ENCODE measurements at places on chromosomes 11 and 22.

DNA sequence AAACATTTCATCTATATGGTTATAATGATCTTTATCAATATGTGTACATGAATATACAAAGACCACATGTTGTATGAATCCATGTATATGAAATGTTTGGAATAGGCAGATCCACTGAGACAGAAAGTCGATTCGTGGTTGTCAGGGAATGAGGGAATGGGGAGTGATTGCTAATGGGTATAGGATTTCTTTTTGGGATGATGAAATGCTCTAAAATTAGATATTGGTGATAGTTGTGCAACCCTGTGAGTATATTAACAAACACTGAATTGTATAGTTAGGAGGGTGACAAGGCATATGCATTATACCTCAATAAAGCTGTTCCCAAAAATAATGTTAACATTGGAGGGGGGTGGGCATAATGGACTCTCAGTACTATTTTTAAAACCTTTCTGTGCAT is 5.0 kb upstream of the PTPMT1 start:
- no peak for DNase-seq

DNA sequence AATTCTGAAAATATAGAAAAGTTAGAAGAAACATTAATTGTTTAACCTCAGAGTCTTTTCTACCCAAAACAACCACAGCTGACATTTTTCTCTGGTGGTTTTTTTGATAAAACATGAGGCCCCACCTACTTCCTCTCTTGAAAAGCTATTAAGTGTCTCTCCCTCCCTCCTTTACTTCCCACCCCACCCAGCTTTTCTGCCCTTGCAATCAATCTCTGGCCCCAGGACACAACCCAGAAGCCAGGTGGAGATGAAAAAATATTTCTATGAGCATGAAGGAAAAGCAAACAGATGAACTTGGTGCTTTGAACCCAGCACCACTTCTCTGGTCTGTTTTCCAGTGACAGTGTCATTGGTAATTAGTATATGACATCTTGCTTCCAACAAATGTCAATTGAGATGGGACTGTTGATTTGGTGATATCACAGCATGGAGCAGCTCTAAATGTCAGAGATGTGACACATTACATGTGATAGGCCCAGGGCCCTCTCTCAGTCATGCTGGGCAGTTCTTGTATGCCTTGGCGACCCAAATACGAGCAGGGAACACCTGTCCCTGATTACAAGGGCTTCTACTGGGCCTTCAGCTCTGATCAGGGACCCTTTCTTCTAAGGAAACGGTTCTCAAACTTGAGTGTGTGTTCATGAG is 23.9 kb upstream of the TMPRSS13 start:
- DNase-seq: no peak

DNA sequence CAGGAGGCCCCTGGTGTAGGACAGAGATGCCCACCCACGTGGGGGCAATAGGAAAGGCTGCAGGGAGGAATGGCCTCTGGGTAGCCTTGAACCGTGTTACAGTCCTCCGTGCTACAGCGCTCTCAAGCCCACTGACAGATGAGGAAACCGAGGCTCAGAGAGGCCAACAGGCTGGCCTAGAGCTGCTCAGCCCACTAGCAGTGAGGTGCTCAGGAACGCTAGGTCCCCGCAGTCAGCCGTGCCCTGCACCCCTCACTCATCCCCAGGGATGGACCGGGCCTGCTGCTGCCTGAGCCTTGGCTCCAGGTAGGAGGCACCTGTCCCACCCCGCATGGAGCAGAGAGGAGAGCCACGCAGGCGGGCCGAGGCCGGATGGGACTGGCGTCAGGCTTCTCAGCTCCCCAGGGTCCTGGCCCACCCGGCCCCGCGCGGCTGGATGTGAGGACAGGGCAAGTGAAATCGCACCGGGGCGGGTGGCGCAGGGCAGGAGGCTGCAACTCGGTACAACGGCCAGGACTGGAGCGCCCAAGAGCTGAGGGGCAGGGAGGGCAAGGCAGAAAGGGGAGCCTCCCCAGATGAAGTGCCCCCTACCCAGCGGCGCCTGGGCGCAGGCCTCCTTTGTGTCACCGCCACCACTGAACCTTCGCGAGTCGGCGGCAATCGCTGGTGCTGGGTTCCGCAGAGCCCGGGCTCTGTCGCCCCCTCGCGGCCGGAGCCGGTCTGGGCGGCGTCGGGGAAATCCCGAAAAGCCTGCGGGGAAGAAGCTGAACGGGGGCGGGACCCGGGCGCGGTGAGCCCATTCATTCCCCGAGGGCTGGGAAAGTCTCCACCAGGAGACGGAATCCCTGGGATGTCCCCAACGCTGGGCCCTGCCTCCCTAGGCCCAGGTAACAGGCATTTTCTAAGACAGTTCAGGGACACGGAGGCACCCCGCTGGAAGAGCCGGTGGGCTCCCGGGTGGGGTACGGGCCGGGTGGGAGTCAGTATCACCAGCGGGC is 8.4 kb upstream of the SLC2A11 start:
- DNase-seq: peak; percentile 12

- DNase-seq: no peak
These were observed 31.7 kb downstream of the KIRREL3 start for GRCh38 chr11:126968915-126969314.

GRCh38 chr11:28674433-28675103 is 566.4 kb downstream of the METTL15 start:
- no peak for DNase-seq

DNA sequence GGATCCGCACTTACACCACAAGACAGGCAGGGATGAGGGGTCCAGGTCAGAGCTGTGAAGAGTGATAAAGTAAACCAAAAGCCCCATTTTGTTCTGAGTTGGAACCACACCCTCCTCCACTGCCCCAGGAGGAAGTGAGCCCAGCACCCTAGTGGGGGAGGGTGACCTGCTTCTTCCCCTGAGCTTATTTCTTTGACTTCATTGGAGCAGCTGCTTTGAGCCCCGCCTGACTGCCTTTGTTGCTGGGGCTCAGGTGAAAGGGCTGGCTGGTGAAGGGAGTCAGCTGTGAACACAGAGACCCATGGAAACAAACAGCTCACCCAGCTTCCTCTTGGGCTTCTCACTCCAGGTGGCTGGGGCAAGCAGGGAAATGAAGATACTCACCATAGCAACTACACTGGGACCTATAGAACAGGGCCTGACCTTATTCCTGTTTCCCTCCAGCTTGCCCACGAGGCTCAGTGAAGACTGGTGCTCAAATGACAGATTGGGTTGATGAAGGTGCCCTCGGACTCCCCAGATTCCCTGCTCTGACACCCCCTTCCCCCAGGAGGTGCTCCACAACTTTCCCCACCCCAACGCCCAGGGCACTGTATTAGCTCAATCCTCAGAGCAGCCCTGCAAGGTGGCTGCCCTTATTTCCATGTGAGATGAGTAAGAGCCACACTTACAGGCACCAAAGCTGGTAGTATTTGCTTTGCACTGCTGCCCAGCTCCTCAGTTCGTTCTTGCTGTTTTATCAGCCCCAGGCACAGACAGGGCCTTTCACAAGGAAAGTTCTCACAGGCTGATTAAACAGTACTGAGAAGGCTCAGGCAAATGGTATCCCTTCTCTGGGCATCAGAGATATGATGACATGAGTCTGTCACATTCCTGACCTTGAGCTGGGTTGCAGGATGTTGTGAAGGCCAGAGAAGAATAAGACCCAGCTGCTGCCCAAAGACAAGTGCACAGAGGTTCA is 2.4 kb downstream of the UCP2 start:
- no peak for DNase-seq

GRCh38 chr11:36452961-36453360 is 57.1 kb downstream of the TRAF6 start:
- DNase-seq: no peak

DNA sequence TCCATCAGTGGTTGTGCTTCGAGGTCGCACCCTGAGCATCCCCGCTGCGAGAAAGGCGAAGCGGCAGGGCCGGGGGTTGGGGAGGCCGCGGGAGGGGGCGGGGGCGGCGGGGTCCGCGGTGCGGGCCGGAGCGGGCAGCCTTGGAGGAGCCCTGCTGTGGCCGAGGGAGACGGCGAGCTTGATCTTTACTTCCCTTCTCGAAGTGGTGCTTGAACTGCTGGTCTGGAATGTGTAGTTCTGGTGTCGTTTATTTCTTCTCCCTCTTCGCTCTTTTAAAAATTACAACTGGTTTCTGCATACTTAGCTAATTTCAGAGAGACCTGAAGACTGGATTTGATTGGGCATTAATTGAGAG is 1.1 kb downstream of the APLP2 start:
- no peak for DNase-seq

DNA sequence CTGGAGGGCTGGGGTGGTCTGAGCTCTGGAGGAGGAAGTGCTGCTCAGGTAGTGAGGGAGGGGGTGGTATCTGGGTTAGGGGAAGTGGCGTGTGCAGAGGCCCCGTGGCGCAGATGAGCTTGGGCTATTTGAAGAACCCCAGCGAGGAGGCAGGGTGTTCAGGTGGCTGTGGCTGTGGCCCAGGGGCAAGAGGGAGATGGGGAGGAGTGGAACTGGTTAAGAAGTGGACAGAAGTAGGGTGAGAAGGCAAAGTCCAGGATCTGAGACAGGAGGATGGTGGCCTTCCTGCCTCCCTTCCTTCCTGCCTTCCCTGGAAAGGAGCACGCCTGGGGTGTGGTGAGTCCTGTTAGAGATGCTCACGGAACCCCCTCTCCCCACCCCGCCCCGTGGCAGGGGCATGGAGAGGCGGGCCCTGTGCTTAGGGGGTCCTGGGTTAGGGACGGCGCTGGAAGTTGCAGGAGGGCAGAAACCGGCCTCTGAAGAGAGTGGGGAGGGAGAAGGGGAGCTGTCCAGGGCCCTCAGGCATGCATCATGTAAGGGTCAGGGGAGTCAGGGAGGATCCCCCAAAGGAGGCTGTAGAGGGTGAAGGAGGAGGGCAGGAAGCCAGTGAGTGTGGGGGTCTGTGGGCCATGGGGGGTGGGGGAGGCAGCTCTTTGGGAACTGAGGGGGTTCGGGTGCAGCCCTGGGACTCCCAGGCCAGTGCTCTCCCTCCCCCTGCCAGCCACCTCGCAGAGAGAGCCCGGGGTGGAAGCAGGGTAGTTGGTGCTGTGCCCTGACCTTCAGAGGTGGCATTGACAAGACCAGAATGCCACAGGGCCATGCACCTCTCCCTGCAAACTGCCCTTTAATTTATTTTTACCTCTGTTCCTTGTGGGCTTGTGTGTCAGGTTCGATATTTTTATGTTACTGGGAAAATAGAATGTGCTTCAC is 63.7 kb upstream of the PARVG start:
- no peak for DNase-seq

GRCh38 chr11:111555255-111555654 is 14.7 kb downstream of the LAYN start:
- no peak for DNase-seq

GRCh38 chr22:46061501-46062231 is 84.7 kb upstream of the WNT7B start:
- no peak for DNase-seq

- DNase-seq: no peak
These were observed 199.5 kb upstream of the PLET1 start for GRCh38 chr11:112460141-112460540.

- no peak for DNase-seq
These were observed 144.5 kb downstream of the SBF2 start for GRCh38 chr11:10149553-10149952.

DNA sequence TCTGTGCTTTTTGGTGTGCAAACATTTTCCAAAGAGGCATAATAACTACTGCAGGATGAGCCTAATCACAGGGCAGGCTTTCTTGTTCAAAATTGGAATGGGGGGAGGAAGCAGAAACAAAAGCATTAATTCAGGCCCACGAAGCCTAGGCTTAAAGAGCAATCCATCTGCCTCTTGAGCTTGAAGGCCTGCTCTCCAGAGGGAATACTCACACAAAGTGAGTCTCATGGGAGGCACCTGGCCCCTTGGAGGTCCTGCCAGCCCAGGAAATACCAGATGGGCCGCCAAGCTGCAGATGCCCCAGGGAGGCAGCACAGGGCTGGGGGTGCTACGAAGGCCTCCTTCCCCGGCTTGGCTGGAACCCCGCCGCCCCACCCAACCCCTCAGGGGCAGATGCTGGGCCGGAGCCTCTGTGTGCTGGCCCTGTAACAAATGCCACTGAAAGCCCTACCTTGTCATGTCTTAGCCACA is 39.3 kb upstream of the COMT start:
- DNase-seq: no peak

- DNase-seq: no peak
These were observed 310.0 kb downstream of the SWAP70 start for GRCh38 chr11:9973921-9974320.

DNA sequence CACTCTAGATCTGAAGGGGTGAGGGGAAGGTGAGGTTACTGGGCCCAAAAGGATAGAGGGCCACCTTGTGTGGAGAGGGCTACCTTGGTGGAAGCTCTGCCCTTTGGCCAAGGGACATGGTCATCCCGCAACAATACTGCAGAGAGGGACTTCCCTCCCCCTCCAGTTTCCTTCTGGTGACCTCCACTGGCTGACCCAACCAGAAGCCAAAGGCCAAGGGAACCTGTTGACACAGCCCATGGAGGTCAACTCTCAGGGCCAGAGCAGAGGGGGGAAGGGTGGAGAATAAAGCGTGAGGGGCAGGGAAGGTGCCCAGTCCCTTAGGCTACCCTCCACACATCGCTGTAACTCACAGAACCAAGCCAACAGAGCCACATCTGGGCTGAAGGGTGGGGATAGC is 15.0 kb upstream of the RHOD start:
- no peak for DNase-seq

GRCh38 chr22:35893698-35894097 is 134.9 kb downstream of the RBFOX2 start:
- no peak for DNase-seq

GRCh38 chr22:39556970-39557841 is 13.3 kb upstream of the CACNA1I start:
- no peak for DNase-seq

DNA sequence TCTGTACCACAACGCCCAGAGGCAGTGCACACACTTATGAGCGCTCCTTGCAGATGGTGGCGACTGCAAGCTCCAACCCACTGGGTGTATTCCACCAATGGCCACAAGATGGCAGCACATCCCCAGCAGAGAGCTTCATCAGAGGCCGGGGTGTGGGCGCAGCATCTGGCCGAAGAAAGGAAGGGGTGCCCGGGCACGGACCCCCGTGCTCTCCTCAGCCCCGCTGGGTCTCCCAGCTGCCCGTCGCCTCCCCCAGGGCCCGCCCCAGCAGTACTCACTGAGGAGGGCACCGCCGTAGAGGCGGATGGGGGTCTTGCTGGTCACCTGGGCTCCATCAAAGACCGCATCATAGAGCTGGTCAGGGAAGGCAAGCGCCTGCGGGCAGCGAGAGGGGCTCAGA is 14.2 kb downstream of the TP53I11 start:
- DNase-seq: peak; percentile 54

DNA sequence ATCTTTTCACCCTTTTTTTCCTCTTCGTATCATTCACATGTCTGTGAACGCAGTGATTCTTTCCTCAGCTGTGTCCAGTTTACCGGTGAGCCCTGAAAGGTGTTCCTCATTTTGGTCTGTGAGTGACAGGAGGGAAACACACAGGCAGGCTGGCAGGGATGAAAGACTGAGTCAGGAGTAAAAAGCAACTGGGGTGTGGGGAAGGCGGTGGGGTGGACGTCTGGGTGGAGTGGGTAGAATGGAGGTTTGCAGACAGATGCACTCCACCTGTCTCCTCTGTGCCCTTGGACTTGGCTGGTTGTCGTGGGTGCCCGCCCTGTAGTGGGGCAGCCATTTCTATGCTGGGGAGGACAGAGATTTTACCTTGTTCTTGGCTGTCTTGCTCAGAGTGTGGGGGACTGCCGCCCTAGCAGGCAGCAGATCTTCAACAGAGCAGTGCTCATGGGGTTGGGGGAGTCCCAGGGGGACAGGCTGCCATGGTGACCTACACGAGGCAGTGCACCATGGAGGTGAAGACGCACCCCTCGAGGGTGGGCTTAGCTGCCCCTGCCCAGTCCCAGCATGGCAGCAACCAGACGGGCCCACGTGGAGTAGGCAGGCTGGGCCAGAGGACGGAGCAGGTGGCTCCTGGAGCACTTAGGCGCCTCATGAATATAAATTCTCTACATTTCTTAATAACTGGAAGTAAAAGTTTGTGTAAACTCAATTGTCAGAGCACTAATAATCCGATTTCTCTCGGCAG is 603.7 kb downstream of the TBC1D22A start:
- DNase-seq: no peak
